Panc1 (cell line): ENCODE measurements at places on chromosomes 12 and 14.

DNA sequence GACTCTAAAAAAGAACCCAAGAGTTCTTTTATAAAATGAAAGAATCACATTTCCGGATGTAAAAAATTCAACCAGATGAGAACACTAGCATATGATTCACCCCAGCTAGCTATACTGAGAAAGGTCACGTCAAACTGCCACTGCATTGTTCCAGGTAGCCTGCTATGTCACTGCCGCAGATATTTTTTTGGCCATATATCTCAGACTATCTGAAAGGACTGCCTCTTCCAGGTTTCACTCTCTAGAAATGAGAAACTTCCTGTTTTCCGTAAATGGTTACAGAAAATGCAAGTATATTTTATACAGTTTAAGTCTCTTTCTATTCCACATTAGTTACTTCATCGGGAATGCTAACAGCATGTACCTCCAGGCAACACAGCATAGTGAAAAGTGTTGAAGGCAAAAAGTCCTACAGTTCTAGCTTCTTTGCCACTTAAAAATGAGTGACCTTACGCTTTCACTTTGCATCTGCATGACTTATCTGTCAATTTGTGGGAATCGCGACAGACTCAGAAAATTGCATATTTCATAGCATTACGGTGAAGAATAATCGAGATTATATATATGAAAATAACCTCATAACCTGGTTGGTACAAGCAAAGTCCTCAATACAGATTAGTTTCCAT lies 105.2 kb downstream of the MED13L start:
- H3K27ac ChIP-seq: no peak overlapping the region
- no peaks in the 10 kb centered on the region for H3K36me3 ChIP-seq
- H3K4me1 ChIP-seq: peaks cover 40% of the 10 kb centered on the region
- no peak overlapping the region for H3K4me3 ChIP-seq
- DNase-seq: no peak

DNA sequence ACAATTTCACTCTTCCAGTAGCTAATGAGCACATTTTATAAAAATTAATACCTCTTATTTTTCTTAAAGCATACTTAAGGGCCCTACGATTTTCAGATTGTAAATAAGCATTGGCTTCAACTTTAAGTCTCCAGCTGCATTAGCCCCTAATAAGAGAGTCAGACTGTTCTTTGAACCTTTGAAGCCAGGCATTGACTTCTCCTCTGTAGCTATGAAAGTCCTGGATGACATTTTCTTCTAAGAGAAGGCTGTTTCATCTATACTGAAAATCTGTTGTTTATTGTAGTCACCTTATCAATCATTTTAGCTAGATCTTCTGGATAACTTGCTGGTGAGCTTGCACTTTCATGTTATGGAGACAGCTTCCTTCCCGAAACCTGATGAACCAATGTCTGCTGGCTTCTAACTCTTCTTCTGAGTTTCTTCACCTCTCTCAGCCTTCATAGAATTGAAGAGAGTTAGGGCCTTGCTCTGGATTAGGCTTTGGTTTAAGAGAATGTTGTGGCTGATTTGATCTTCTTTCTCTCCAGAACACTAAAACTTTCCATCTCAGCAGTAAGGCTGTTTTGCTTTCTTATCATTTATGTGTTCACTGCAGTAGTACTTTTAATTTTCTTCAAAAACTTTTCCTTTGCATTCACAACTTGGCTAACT lies 377.1 kb upstream of the RGS6 start:
- no peaks in the 10 kb centered on the region for H3K36me3 ChIP-seq
- no peaks in the 10 kb centered on the region for H3K27me3 ChIP-seq
- H3K4me3 ChIP-seq: no peak overlapping the region
- no peaks in the 10 kb centered on the region for H3K4me1 ChIP-seq
- no peak overlapping the region for H3K27ac ChIP-seq

- H3K36me3 ChIP-seq: no peaks in the 10 kb centered on the region
- no peak overlapping the region for H3K4me3 ChIP-seq
- no peak overlapping the region for H3K27ac ChIP-seq
Observed at GRCh38 chr14:78566026-78566858, 396.1 kb downstream of the NRXN3 start.

GRCh38 chr14:55662752-55663151 lies 82.7 kb downstream of the KTN1 start:
- no peaks in the 10 kb centered on the region for H3K27me3 ChIP-seq
- no peak overlapping the region for H3K4me3 ChIP-seq
- H3K4me1 ChIP-seq: no peaks in the 10 kb centered on the region; the same call in 1 of the 2 replicates
- no peak overlapping the region for H3K27ac ChIP-seq

GRCh38 chr12:121628037-121628436 lies 1.7 kb downstream of the ORAI1 start:
- H3K4me1 ChIP-seq: peaks cover 35% of the 10 kb centered on the region
- peak overlapping the region; percentile 84 for H3K27ac ChIP-seq
- no peak for DNase-seq
- no peaks in the 10 kb centered on the region for H3K36me3 ChIP-seq

DNA sequence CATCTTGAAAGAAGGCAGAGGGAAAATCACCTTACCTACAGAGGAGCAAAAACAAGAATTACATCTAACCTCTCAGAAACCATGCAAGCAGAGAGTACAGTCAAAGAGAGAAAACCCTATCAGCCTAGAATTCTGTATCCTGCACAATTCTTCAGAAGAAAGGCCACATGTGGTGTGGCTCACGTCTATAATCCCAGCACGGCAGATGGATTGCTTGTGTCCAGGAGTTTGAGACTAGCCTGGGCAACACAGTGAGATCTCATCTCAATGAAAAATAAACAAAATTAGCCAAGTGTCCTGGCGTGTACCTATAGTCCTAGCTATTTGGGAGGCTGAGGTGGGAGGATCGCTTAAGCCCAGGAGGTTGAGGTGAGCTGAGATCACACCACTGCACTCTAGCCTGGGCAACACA lies 48.2 kb downstream of the ATF7 start:
- no peaks in the 10 kb centered on the region for H3K36me3 ChIP-seq
- no peaks in the 10 kb centered on the region for H3K4me1 ChIP-seq
- no peak for DNase-seq
- H3K27ac ChIP-seq: no peak overlapping the region
- H3K27me3 ChIP-seq: no peaks in the 10 kb centered on the region

GRCh38 chr14:24965934-24966578 lies 83.9 kb downstream of the STXBP6 start:
- no peak overlapping the region for H3K4me3 ChIP-seq
- H3K27ac ChIP-seq: no peak overlapping the region
- H3K4me1 ChIP-seq: no peaks in the 10 kb centered on the region

DNA sequence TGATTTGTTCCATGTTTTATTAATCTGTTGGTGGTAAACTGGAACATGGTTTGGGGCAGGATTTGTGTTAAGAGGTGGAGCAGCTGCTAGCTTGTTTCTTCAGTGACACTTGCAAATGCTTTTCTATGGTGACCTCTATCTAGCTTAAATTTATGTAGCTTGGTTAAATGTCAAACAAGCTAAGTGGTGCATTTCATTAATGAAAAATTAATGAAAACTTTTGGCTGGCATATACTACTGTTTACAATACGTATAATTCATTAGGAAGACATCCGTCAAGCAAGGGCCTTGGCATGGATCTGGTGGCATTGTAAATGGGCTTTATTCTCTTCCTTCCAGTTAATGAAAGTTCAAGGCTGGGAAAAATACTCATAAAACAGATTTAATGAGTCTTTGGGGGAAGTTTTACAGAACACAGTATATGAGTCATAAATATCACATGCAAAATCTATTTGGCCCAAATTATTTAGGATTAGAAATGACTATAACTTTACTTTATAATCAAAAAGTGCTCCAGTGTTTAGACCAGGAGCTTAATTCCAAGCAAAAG lies 807.7 kb upstream of the SEL1L start:
- no peak overlapping the region for H3K4me3 ChIP-seq
- no peaks in the 10 kb centered on the region for H3K36me3 ChIP-seq
- H3K27ac ChIP-seq: no peak overlapping the region
- no peaks in the 10 kb centered on the region for H3K4me1 ChIP-seq
- no peak for DNase-seq

GRCh38 chr14:76022991-76023390 lies 37.4 kb downstream of the IFT43 start:
- H3K27me3 ChIP-seq: no peaks in the 10 kb centered on the region
- no peak overlapping the region for H3K4me3 ChIP-seq
- H3K36me3 ChIP-seq: no peaks in the 10 kb centered on the region
- no peak for DNase-seq
- H3K27ac ChIP-seq: no peak overlapping the region

- H3K36me3 ChIP-seq: no peaks in the 10 kb centered on the region
- DNase-seq: no peak
- H3K4me1 ChIP-seq: no peaks in the 10 kb centered on the region
- H3K27me3 ChIP-seq: no peaks in the 10 kb centered on the region
- no peak overlapping the region for H3K27ac ChIP-seq
Observed at GRCh38 chr12:90393089-90393488, 561.9 kb downstream of the CCER1 start.

DNA sequence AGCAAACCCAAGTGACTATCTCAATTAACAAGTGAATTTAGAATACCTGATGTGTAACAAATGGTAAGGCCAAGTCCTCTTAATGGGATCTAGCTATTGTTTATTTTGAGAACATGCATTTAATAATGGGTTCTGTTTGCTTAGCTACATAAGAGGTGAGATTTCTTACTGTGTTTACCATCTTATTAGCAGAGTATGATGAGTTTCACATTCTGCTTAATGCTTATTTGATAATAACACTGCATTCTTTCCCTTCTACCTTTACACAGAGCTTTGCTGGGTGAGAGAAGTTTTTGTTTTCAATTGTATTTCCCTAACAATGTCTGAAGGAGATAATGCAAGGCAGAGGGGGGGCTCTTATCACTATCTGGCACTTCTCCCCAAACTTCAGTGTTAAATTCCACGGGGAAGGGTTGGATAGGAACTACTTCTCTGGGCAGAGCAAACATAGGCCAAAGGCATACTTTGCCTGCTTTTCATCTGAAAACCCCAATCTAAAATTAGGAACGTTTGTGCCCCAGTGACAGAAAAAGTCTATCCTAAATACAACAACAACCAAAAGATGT lies 129.0 kb upstream of the ATXN7L3B start:
- H3K4me3 ChIP-seq: no peak overlapping the region
- no peaks in the 10 kb centered on the region for H3K27me3 ChIP-seq
- DNase-seq: no peak
- no peaks in the 10 kb centered on the region for H3K4me1 ChIP-seq

DNA sequence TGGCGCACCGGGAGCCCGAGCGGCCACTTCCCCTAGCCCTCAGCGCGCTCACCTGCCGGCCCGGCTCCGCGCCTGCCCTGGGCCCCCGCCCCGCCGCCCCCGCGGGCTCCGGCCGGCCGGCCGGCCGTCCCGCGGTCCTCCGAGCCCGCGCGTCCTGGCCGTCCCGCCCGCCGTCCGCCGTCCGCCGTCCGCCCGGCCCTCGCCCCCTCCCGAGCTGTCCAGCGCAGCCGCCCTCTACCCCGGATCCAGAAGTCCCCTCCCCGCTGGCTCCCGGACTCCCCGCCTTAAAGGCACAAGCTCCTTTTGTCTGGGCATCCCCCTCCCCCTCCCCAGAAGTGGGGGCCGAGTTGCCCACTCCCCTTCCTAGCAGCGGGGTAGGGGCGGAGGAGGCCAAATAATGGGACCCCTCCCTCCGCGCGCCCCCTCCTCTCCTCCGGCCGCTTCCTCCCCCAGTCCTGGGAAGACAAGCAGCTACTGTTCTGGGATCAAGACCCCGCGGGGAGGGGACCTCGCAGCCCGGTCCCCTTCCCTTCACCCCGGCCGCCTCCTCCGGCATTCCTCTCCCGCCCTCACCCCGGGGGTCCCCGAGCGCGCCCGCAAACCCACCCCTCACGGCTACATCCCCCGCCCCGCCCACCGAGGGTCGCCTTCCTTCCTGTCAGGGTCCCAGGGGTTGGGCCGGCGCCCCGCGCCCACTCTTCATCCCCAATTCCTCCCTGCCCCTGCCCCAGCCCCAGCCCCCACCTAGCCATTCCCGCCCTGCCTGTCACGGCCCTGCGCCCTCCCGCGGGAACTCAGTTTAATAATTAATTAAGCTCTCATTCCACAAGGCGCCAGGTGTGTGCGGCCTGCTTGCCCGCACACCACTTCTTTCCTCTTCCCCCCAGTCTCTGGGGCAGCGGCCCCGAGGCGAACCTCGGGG lies at the start of gene ADCY6:
Gene ADCY6, minus strand, starts transcription at position 236 of the 922 bp plus-strand sequence. CDS start 5,655 bp downstream, outside the sequence.
- peaks cover 2% of the 10 kb centered on the region; the same call in 1 of the 2 replicates for H3K36me3 ChIP-seq
- peaks cover 3% of the 10 kb centered on the region for H3K4me1 ChIP-seq
- H3K27ac ChIP-seq: peak within 1 kb of the TSS; percentile 70
- no peak for DNase-seq

DNA sequence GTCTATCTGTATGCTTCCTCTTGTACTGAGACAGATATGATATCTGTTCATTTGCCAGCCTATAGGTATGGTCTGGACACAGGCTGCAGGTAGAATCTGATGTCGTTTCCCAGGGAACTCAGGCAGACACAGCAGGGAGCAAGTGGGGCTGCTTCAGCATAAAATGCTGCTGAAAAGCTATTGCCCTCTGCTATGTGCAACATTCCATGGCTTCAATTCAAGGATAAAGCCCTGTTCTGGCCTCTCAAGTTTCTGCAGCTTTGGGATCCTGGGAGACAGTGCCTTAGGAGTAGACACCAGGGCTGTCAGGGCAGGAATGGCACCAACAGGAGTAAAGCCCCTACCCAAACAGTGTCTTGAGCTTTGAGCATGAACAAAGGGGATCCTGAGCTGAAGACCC lies 173.5 kb downstream of the SLC41A2 start:
- H3K4me1 ChIP-seq: no peaks in the 10 kb centered on the region
- H3K4me3 ChIP-seq: no peak overlapping the region
- no peaks in the 10 kb centered on the region for H3K27me3 ChIP-seq
- H3K36me3 ChIP-seq: no peaks in the 10 kb centered on the region
- H3K27ac ChIP-seq: no peak overlapping the region
- DNase-seq: no peak

- DNase-seq: peak; percentile 69
- peak within 1 kb of the TSS; percentile 90 for H3K27ac ChIP-seq
- peaks cover 5% of the 10 kb centered on the region for H3K36me3 ChIP-seq
Observed at GRCh38 chr12:1690578-1691122, at the start of gene ADIPOR2. TSS of gene ADIPOR2 (plus strand) at chr12:1691070. CDS start at chr12:1754344, 63,274 bp downstream.

GRCh38 chr12:76236640-76237039 lies 111.6 kb downstream of the BBS10 start:
- H3K27ac ChIP-seq: no peak overlapping the region
- H3K27me3 ChIP-seq: no peaks in the 10 kb centered on the region

DNA sequence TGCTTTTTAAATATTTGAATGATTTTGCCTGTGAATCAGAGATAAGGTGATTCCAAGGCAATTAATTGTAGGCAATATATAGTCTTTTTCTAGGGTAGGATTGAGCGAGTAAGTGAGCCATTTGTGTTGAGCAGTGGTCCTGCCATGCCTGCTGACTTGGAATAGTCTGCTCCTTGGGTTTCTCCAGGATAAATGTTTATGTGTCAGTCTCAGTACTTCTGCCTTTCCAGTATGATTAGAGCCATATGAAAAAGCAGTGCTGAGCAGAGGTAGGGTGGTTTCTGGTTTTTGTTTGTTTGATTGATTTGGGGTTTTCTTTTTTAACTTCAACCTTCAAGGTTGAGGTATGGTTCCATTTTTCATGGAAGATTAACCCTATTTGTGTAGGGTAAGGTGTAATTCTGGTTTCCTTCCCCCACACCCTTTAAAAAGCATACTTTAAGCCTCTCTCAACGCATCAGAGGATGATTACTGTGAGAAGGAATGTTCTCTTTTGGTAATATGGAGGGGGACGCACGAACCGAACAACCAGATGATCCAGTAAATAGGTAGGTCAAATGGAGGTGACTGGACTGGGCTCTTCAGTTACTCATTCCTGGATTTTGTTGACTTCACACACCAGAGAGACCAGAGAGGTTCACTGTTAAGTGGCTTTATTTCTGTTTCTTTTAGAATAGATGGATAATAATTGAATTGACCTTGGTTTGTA lies 22.7 kb downstream of the FRMD6 start:
- H3K27me3 ChIP-seq: no peaks in the 10 kb centered on the region
- no peaks in the 10 kb centered on the region; the same call in 1 of the 2 replicates for H3K36me3 ChIP-seq
- DNase-seq: no peak
- H3K27ac ChIP-seq: no peak overlapping the region
- no peak overlapping the region for H3K4me3 ChIP-seq
